ENCODE measurements at places on chromosomes 2 and 18. TPM values are rescaled to one million over a fixed set of nuclear protein-coding genes. Genes with fewer than 3 reads are reported as not detected.

Gene HAAO
- total RNA-seq = 21.5 TPM

Gene PCARE
- under 0.01 TPM for total RNA-seq

Gene UGT1A8
- under 0.01 TPM for total RNA-seq

Gene CPLX4
- total RNA-seq = not detected

Measured in hematopoietic multipotent progenitor cell (in vitro differentiated cells).